ENCODE measurements at places on chromosomes 12 and 14.
A peak's percentile ranks its signal among the peaks of the same experiment; 100 is the strongest.

- no peaks in the 10 kb centered on the region for H3K4me1 ChIP-seq
- peaks cover 57% of the 10 kb centered on the region for H3K27me3 ChIP-seq
- H3K27ac ChIP-seq, result no peak overlapping the region
- no peaks in the 10 kb centered on the region for H3K36me3 ChIP-seq
- no peak overlapping the region for H3K4me3 ChIP-seq
Measured at GRCh38 chr12:5088586-5089264, 45.0 kb downstream of the KCNA5 start.

DNA sequence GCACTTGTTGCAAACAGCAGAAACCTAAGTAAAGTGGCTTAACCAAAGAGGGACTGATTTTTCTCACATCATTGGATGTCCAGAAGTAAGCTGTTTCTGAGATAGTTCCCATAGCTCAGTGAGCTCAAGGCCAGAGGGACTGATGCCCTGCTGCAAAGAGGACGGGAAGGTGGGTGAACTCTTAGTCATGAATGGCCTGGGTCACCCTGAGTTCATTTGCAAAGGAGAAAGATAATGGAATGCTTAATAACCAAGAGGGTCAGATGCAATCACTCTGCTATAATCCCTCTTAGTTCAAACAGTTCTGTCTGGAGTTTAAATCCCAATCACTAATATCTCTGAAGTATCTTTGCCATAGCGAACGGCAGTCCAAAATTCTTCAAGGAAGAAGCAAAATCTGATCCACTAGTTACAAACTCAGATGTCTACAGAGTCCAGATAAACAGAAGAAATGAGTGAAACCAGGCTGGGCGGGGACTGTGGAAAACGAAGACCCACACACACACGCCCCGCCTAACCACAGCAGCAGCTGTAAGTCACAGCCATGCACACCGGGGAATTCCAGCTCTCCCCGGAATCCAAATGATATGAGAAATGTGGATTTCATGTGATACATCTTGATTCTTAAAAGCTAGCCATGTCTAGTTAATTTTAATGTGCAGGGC lies 289.5 kb downstream of the TMEM132D start:
- no peak overlapping the region for H3K4me3 ChIP-seq
- no peak overlapping the region for H3K27ac ChIP-seq
- no peak for DNase-seq

GRCh38 chr12:110282956-110283817 lies 2.1 kb downstream of the ATP2A2 start:
- H3K27me3 ChIP-seq, result no peaks in the 10 kb centered on the region
- no peak for DNase-seq
- peak overlapping the region; percentile 96 for H3K4me3 ChIP-seq
- H3K36me3 ChIP-seq, result peaks cover 40% of the 10 kb centered on the region
- peak overlapping the region; percentile 94 for H3K27ac ChIP-seq

- H3K36me3 ChIP-seq, result no peaks in the 10 kb centered on the region
- DNase-seq, result no peak
- H3K4me3 ChIP-seq, result no peak overlapping the region
- H3K27ac ChIP-seq, result no peak overlapping the region
Measured at GRCh38 chr12:94769047-94769420, 118.7 kb upstream of the TMCC3 start.

DNA sequence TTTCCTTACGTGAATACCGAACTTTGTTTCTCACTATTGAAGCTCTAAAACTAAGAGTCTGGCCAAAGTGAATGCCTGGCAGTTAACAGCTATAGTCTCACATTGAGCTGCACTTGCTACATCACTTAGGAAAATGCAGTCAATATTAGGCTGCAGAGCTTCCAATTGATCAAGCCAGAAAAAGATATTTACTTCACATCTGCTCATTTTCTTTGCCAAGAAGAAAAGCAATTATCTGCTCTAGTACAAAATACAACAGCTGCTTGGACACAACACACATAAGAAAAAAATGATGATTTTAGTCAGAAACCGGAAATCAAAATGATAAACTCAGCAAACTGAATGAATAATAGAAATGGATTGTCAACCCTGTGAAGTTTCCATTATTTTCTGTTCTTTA lies 45.4 kb downstream of the TMTC1 start:
- DNase-seq, result no peak
- H3K4me3 ChIP-seq, result no peak overlapping the region
- peaks cover 11% of the 10 kb centered on the region for H3K4me1 ChIP-seq
- H3K27ac ChIP-seq, result no peak overlapping the region
- H3K36me3 ChIP-seq, result peaks cover 41% of the 10 kb centered on the region

- H3K4me1 ChIP-seq, result peaks cover 5% of the 10 kb centered on the region
- no peak overlapping the region for H3K4me3 ChIP-seq
- H3K27ac ChIP-seq, result no peak overlapping the region
- no peaks in the 10 kb centered on the region for H3K27me3 ChIP-seq
- DNase-seq, result no peak
Measured at GRCh38 chr12:131793243-131794022, 34.8 kb upstream of the MMP17 start.

DNA sequence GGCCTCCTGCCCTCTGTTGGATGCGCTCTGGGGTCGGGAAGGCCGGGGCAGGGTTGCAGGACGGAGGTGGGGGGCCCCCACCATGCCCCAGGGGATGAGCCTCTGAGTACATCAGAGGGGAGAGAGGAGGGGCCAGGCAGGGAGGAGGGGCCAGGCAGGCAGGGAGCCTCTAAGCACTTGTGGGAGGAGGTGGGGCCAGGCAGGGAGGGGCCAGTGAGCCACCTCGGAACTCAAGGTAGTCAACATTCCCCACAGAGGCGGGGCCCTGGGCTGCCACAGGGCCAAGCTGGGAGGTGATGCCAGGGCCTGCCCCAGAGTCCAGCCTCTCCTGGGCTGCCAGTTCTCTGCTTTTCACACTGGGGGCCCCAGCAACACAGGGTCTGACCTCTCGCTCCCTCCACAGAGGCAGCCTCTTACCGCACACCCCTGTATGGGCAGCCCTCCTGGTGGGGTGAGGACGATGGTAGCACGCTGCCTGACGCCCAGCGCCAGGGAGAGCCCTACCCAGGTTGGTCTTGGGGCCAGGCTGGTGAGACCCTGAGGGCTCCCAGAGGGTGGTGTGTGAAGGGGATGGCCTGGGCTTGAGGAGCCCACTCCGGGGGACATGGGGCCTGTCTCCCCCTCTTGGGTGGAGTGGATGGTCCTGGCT lies 17.4 kb downstream of the CEP170B start:
- no peak for DNase-seq
- H3K4me1 ChIP-seq, result no peaks in the 10 kb centered on the region
- no peaks in the 10 kb centered on the region for H3K27me3 ChIP-seq
- peak overlapping the region; percentile 50 for H3K27ac ChIP-seq
- H3K4me3 ChIP-seq, result no peak overlapping the region
- no peaks in the 10 kb centered on the region for H3K36me3 ChIP-seq

DNA sequence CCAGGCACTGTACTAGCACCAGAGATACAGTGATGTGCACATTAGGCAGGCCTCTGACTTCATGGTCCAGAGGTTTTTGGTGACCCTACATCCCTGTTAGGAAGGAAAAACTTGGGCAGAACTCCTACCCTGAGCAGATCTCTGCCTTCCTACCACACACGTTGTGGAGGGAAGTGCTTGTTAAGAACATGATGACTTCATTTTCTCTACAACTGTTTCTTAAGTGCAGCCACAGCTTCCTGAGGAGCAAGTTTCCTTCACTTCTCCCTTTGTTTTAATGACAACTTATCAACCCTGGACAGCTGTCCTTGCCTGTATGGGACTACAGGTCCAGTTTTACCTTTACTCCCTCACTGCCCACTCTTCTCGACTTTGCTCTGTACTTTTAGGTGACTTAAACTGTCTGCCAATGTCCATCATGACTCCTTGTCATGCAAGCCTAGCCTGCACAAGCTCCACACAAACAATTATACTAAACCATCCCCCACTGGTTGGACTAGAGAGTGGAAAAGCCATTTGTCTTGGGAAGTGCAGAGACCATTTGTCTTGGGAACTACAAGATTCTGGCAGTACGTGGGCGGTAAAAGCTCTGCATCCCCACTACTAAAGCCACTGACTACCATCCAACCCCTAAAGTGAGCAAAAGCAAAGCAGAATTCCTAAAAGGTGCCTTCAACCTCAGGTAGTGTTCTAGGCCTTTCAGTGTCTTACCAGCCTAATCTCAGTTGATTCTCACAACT lies 359.8 kb downstream of the EGLN3 start:
- no peaks in the 10 kb centered on the region for H3K36me3 ChIP-seq
- DNase-seq, result no peak
- no peak overlapping the region for H3K4me3 ChIP-seq
- H3K27ac ChIP-seq, result no peak overlapping the region

DNA sequence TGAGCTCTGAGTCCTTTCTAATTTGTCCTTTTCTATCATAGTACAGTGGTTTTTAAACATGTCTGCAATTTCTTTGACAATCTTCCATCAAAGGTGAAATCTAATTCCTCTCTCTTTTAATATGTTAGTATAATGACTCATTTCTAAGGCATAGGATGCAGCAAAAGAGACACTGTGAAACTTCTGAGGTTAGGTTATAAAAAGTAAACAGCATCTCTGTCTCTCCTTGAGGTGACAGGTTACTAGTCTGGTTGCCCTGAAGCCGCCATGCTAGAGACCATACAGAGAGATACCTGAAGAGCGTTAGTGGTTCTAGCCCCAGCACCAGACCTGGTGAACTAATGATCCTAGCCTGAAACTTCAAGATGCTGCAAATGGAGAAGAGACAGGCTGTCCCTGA lies 114.3 kb downstream of the PPM1A start:
- no peak for DNase-seq
- no peaks in the 10 kb centered on the region for H3K4me1 ChIP-seq
- no peak overlapping the region for H3K27ac ChIP-seq
- H3K4me3 ChIP-seq, result no peak overlapping the region

- H3K36me3 ChIP-seq, result no peaks in the 10 kb centered on the region
- DNase-seq, result no peak
- no peak overlapping the region for H3K27ac ChIP-seq
- H3K4me1 ChIP-seq, result peaks cover 35% of the 10 kb centered on the region
- H3K27me3 ChIP-seq, result no peaks in the 10 kb centered on the region
- H3K4me3 ChIP-seq, result no peak overlapping the region
Measured at GRCh38 chr14:50014809-50015430, 101.5 kb downstream of the VCPKMT start.

DNA sequence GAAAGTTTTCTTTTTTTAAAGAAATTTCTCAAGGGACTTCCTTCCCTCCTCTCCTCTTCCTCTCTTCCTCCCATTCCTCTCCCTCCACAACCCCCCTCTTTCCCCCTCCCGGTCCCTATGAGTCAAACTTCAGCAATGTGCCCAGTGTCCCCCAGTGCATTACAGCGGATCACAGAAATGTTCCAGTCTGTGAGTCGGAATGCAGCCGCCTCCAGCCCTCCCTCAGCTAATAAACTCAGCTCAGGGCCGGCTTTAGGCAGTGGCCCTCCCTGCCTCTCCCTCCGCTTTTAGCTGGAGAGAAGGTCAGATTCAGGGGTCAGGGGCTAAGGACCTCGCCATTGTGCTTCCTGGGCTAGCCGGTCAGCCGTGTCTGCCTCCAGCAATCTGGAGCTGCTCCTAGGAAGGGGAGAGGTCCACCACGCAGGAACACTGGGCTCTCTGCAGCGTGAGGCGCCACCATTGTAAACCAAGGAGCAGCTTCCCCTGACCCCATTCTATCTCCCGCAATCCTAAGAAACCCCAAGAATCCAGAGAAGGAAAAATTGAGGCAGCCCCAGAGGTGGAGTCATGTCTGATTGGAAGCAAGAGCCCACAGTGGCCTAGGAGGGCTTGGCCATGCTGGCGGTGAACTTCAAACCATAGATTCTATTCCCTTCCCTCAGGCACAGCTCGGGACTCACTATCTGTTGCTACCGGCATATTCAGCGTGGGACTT lies 1.1 kb upstream of the HDAC7 start:
- peak overlapping the region; percentile 98 for H3K4me3 ChIP-seq
- H3K27me3 ChIP-seq, result no peaks in the 10 kb centered on the region
- DNase-seq, result no peak
- peaks cover 62% of the 10 kb centered on the region for H3K4me1 ChIP-seq
- peak overlapping the region; percentile 97 for H3K27ac ChIP-seq
- no peaks in the 10 kb centered on the region for H3K36me3 ChIP-seq

DNA sequence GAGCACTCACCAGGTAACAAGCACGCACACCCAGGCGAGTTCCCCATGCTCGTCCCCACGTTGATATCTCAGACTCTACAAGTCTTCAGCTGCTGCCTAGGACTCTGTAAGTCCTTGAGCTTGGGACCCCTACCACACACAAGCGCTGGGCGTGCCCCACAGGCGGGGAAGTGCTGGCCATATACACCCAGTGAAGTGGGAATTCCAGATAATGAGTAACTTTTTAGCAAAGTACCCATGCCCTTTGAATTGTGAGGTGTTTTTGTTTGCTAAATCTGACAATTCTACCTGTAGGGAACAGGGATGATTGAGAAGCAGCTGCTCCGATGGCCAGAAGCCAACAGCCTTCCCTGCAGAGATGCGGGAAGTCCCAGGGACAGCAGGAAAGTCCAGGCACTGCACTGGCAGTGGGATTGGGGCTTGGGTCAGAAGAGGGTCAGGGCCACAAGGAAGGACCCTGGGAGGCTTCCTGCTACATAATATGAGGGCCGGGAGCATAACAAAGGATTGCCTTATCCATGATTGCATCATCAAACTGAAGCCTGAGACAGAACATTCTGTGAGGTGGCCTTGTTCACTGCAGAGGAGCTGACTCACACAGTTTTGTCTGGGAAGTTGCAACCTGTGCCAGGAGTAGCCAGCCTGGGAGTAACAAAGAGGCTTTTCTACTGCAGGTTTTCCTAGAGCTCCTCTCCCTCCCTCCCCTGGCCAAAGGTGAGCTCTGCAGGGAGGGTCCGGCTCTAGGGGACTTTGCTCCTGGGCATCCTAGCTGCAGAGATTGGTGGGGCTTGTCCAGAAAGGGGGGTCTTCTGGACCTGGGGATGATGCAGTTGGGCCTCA lies 13.2 kb upstream of the SERPINA3 start:
- no peaks in the 10 kb centered on the region for H3K27me3 ChIP-seq
- H3K27ac ChIP-seq, result peak overlapping the region; percentile 84
- H3K36me3 ChIP-seq, result no peaks in the 10 kb centered on the region
- H3K4me3 ChIP-seq, result peak overlapping the region; percentile 48
- peaks cover 52% of the 10 kb centered on the region for H3K4me1 ChIP-seq
- no peak for DNase-seq

GRCh38 chr12:53593707-53594106 lies 32.5 kb downstream of the ATF7 start:
- H3K4me1 ChIP-seq, result peaks cover 38% of the 10 kb centered on the region
- H3K4me3 ChIP-seq, result no peak overlapping the region
- no peaks in the 10 kb centered on the region for H3K27me3 ChIP-seq

GRCh38 chr12:58455136-58455535 lies 465.2 kb downstream of the LRIG3 start:
- no peaks in the 10 kb centered on the region for H3K36me3 ChIP-seq
- no peaks in the 10 kb centered on the region for H3K4me1 ChIP-seq
- no peaks in the 10 kb centered on the region for H3K27me3 ChIP-seq
- H3K27ac ChIP-seq, result no peak overlapping the region
- no peak overlapping the region for H3K4me3 ChIP-seq

- H3K27ac ChIP-seq, result no peak overlapping the region
- peak; percentile 40 for DNase-seq
- H3K4me3 ChIP-seq, result no peak overlapping the region
- H3K4me1 ChIP-seq, result peaks cover 29% of the 10 kb centered on the region
Measured at GRCh38 chr14:72611506-72611905, 282.4 kb downstream of the DPF3 start.

GRCh38 chr14:75487155-75487671 lies 35.1 kb upstream of the BATF start:
- DNase-seq, result no peak
- H3K27ac ChIP-seq, result no peak overlapping the region
- peaks cover 4% of the 10 kb centered on the region for H3K4me1 ChIP-seq
